ENCODE measurements at places on chromosomes 7 and 10. TPM values are rescaled to one million over a fixed set of nuclear protein-coding genes. Genes with fewer than 3 reads are reported as not detected.

The PILRA gene
- total RNA-seq: 2.2 TPM

The NKX1-2 gene
- not detected for total RNA-seq

The ADIRF gene
- total RNA-seq: 1.1 TPM

The RNF32 gene
- 3.2 TPM for total RNA-seq

The PTTG1IP2 gene
- total RNA-seq: not detected

The BTBD16 gene
- not detected for total RNA-seq

The PNLIPRP3 gene
- not detected for total RNA-seq

The GPER1 gene
- 3.4 TPM for total RNA-seq

The PON2 gene
- total RNA-seq: 99.9 TPM

The SLIT1 gene
- not detected for total RNA-seq

The HSPA12A gene
- 8.4 TPM for total RNA-seq

The SPRN gene
- total RNA-seq: 2.1 TPM

The WDR86 gene
- 7.6 TPM for total RNA-seq

The MMD2 gene
- not detected for total RNA-seq

The EIF5AL1 gene
- 0.34 TPM for total RNA-seq

The HOXA13 gene
- total RNA-seq: not detected

The SHTN1 gene
- 1.3 TPM for total RNA-seq

The MINDY4 gene
- 5.9 TPM for total RNA-seq

The EEPD1 gene
- total RNA-seq: 2.1 TPM

The ASB10 gene
- total RNA-seq: not detected

The GNAT3 gene
- total RNA-seq: not detected

The NRG3 gene
- not detected for total RNA-seq

The ZPBP gene
- total RNA-seq: not detected

The FZD1 gene
- total RNA-seq: 26.6 TPM

The KCP gene
- total RNA-seq: not detected

The C10orf67 gene
- total RNA-seq: not detected

The POP7 gene
- 25.4 TPM for total RNA-seq

The KMT2C gene
- total RNA-seq: 21.7 TPM

The C10orf105 gene
- total RNA-seq: 0.12 TPM

The STK31 gene
- total RNA-seq: not detected

The NDUFA5 gene
- total RNA-seq: 30.2 TPM

The GPC2 gene
- total RNA-seq: 0.23 TPM

The ST8SIA6 gene
- 1.6 TPM for total RNA-seq

The AKR1D1 gene
- total RNA-seq: not detected

The KNDC1 gene
- total RNA-seq: 0.51 TPM

The RET gene
- total RNA-seq: 0.35 TPM

The FAM25C gene
- not detected for total RNA-seq

The CYP3A4 gene
- total RNA-seq: not detected

The HGF gene
- 33.2 TPM for total RNA-seq

The OPN4 gene
- not detected for total RNA-seq

The ECD gene
- total RNA-seq: 28.7 TPM

The TMUB1 gene
- total RNA-seq: 44.2 TPM

All from pericardium fibroblast (primary cell).